ENCODE measurements at places on chromosomes 11 and 22.
A peak's percentile ranks its signal among the peaks of the same experiment; 100 is the strongest.

DNA sequence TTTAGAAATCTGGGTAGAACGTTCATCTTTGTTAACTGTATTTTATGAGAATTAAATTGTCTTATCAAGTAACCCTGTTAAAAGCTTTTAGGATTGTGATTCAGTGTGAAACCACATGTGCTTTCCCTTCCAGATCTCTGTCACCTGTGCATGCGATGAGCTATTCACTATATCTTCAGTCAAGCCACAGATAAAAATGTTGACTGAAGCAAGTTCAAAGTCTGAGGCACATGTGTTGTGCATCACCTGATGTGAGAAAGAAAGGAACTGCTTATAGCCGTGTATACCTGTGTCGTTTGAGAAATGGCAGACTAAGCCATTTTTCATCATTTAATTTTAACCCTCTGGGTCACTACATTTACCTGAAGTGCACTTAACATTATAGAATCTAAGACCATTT is 1088.9 kb upstream of the TENM4 start:
- no peak for DNase-seq

GRCh38 chr22:50016988-50017700 is 4.6 kb upstream of the IL17REL start:
- peak; percentile 82 for DNase-seq

- peak; percentile 53 for DNase-seq
These were observed 3.6 kb downstream of the SMIM38 start for GRCh38 chr11:69159150-69159852.

DNA sequence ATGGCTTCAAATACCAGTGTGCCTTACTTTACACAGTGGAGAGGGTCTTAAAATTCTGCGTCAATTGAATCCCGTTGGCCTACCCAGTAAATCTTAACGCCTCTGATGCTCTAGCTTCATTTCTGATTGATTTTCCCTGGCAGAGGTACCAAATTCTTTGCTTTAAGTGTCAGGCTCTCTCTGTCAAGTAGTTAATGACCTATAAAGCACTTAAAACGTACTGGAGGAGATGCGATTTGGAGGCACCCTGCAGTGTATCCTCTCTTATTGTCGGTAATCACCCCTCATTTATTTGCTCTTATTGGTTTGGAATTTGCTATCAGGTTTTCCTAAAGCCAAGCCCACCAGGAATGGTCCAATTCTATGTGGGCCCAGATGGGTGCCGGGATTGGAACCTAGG is 59.2 kb downstream of the NFAM1 start:
- DNase-seq: no peak

- no peak for DNase-seq
These were observed 19.4 kb downstream of the MUC5AC start for GRCh38 chr11:1177020-1177770.

- DNase-seq: no peak
These were observed 65.3 kb downstream of the AMBRA1 start for GRCh38 chr11:46528445-46529094.

DNA sequence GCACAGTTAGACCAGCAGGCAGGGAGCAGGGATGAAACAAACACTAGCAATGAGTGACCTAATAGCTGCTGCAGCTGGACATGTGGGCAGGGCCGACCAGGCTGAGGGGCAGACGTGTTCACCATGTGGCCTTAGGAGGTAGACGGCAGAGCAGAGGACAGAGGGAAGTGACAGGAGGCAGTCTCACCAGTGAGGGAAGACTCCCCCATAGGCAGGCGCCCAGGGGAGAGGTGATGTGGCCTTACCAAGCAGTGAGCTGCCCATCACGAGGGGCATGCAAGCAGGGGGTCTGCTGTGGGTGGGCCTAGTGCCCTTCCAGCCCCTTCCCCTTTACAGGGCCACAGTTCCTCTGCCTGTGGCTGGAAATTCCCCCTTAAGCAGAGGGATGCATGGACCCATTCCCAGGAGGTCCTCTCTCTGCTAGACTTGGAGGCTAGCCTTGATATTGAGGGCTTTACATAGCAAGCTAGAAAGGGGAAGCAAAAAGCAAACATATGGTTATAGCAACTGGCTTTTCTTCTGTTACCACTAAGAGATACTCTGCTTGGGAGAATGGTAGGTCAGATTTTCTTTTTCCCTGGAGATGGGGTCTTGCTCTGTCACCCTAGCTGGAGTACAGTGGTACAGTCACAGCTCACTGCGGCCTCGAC is 67.6 kb downstream of the MPPED1 start:
- DNase-seq: peak; percentile 64

DNA sequence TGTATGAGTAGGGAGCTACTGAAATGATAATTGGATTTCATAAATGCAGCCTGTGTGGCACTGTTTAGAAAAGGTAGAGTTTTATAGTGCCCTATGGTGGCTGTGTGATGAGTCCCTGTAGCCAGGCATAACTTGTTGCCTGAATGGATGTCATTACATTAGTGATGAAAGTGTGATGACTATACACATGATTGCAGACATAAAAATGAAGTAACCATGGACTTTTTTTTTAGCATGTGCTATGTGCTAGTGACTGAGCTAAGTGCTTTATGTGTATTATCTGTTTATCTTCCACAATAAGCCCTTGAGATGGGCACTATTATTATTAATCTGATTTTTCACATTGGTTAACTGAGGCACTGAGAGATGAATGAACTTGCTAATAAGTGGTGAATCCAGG is 13.5 kb upstream of the GRAMD1B start:
- no peak for DNase-seq

DNA sequence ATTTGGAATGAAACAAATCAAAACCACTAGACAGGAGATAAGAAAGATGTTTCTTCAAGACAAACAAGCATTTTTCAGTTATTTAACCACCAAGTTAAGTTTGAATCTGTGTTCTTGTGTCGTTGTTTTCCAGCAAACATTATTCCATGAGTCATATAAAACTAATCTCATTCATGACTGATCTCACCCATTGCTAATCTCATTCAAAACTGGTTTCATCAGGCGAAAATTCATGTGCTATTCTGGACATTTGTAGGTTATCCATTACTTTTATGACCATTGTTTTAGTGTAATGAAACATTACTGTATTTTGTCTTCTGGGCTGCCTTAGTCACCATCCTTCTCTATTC is 221.8 kb downstream of the DDX10 start:
- no peak for DNase-seq

- no peak for DNase-seq
These were observed 919.1 kb downstream of the BRD1 start for GRCh38 chr22:48908547-48908946.

DNA sequence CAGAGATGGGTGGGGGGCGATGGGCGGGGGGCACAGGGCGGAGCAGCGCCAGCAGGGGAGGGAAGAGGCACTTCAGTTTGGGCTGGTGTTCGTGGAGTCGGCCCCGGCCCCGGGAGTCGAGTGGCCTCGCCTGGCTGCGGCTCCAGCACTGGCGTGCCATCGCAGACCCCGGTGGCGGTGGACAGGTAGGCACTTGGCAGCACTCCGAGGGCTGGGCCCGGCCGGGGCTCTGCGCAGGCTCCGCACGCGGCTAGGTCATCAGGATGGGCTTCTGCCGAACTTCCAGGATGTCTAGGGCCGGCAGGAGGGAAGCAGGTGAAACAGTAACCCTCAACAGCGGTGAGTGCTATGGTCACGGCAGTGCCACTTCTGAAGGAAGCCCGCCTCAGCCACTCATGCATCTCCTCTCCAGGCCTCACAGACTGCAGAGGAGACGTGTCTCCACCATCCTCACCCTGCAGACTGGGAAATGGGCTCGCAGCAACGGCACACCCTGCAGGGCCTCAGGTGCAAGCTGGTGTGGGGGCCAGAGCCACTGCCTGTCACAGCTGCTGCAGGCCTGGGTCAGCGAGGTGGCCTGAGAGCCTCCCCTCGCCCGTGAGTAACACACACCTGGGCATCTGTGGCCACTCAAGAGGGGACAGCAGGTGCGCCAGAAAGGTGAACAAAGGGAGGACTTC is 33.3 kb downstream of the NUP50 start:
- no peak for DNase-seq

DNA sequence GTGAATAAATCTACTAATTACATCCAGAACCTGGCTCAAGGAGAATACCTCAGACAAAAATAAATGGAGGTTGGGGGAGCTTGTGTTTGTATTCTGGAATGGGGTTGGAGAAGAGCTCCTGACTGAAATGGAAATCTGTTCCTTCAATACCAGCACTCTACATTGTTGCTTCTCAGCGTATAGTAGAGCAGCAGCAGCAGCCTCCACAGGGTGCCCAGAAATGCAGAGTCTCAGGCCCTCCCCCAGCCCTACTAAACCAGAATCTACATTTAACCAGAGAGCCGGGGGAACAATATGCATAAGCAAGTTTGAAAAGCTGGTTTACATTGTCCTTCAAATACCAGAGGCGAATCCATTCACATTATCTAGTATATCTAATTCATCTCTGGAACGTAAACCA is 474.8 kb downstream of the NTM start:
- DNase-seq: no peak
